GF-D8 (cell line): ENCODE measurements at places on chromosomes 3 and 15.

DNA sequence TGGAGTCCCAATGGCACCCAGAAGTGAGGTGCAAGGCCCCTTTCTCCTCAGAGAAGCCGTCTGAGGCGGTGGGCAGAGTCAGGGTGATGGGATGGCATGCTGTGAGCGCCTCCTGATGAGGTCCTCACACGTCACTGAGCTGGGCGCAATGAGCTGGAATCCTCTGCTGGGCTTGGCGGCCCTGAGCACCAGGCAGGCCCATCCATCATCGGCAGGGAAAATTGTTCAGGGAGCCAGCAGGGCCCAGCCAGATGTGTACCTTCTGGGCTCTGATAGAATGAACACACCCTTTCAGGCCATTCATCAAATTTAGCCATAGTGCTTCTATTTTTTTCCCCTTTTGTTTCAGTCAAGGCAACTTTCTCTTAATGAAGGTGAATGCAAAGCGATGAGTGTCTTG is 43.7 kb downstream of the FAM3D start:
- DNase-seq, result no peak

GRCh38 chr3:158845765-158846350 is 44.0 kb downstream of the MFSD1 start:
- no peak for DNase-seq

GRCh38 chr3:148759430-148759829 is 61.7 kb downstream of the AGTR1 start:
- DNase-seq, result no peak

DNA sequence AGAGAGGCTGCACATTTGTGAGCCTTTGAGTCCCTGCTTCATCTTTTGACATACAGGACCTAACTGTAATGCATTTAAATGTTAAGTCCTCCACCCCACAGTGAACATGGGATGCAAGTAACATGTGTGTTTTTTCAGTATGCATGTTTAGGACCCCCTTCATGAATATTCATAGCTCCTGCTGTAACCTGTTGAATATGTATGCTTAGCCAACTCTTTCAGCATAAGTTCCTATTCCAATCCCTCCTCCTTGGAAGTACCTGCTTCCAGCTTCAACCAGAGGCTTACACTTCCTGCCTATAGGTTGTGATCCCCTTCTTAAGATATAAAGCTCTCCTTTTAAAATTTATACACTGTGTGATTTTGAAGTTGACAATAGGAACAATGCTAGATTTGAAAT is 36.9 kb upstream of the GNB4 start:
- DNase-seq, result no peak

- no peak for DNase-seq
These were observed 242.0 kb upstream of the MRPL3 start for GRCh38 chr3:131744765-131745164.

GRCh38 chr15:84685304-84685703 is 27.3 kb upstream of the NMB start:
- no peak for DNase-seq

GRCh38 chr15:77567202-77567601 is 65.5 kb downstream of the LINGO1 start:
- no peak for DNase-seq
